Stimulated activated CD4-positive, alpha-beta T cell treated with anti-CD3 and anti-CD28 coated beads, Interleukin-2, amount 100 ng/mL, for 4 hours (primary cell): ENCODE measurements at places on chromosomes 5 and 9.

DNA sequence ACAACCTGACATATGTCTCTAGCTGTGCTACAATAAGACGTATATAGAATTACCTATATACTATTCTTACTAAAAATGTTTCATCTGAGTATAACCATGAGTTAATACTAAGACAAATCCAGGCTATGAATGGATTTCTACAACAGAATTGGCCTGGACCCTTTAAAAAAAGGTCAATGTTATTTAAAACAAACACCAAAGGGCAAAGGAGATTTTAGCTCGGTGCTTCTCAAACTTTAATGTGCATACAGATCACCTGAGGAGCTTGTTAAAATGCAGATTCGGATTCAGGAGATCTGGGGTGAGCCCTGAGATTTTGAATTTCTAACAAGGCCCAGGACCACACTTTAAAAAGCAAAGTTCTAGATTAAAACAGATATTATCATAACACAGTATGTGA lies 6.5 kb downstream of the TNFSF8 start:
- DNase-seq: no peak

GRCh38 chr9:6855860-6856259 lies 98.1 kb downstream of the KDM4C start:
- DNase-seq: no peak

- no peak for DNase-seq
These were observed 53.2 kb upstream of the TMEM171 start for GRCh38 chr5:73067213-73067612.

DNA sequence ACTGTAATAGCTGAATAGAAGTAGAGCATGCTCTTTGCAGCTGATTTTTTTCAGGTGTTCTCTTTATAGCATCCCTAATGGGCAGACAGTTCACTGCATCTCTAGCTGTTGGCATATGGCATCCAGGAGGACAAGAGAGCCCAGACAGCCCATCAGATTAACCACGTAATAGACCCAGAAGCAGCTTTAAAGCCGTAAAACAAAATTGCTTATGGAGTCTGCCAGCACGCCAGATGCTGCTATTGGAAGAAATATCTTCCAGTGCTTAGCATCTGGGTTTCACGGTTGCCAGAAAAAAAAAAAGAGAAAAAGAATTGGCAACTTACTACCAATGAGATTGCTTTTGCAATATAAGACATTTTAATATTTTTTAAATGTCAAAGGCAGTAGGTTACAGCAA lies 869.4 kb upstream of the NUDT12 start:
- no peak for DNase-seq

- DNase-seq: no peak
These were observed 81.6 kb downstream of the TMEM215 start for GRCh38 chr9:32864971-32865370.

- DNase-seq: no peak
These were observed 93.4 kb downstream of the PIP5K1B start for GRCh38 chr9:68798423-68798822.

GRCh38 chr5:177595026-177595585 lies 3.1 kb downstream of the TMED9 start:
- DNase-seq: no peak

GRCh38 chr9:22529426-22530199 lies 83.0 kb downstream of the DMRTA1 start:
- DNase-seq: no peak

- DNase-seq: no peak
These were observed 5.3 kb downstream of the FBXW2 start for GRCh38 chr9:120787933-120788332.

DNA sequence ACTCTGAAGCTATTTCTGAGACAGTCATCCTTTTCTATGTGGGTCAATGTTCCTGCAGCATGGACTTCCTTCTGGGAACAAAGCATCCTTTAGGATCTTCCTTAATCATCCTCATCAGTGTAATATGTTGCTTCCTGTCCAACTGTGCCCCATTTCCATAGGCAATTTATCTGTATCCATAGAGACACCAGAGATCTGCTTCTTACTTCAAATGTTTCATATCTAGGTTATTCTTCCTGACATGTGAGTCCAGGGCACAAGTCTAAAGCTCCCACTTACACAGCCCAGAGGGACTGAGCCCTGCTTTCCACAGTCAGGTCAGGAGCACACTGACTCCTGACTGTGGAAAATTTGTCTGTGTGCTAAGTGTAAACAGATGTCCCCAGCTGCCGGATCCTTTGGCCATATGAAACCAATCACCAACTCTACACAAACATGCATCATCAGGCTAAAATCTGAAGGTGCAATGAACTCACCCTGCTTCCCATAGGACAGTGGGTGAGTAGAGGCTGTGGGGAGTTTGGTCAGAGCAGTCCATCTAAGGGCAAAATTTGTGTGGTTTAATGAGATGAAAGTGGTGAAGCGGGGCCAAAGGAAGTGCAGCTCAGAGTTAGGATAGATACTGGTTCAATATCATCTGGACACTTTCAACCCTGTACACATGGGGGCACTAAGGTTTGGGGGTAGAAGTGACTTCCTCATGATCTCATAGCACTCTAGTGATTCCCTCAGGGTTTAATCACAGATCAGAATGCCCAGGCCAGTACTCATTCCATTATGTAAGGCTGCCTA lies 85.2 kb upstream of the TNC start:
- DNase-seq: no peak

DNA sequence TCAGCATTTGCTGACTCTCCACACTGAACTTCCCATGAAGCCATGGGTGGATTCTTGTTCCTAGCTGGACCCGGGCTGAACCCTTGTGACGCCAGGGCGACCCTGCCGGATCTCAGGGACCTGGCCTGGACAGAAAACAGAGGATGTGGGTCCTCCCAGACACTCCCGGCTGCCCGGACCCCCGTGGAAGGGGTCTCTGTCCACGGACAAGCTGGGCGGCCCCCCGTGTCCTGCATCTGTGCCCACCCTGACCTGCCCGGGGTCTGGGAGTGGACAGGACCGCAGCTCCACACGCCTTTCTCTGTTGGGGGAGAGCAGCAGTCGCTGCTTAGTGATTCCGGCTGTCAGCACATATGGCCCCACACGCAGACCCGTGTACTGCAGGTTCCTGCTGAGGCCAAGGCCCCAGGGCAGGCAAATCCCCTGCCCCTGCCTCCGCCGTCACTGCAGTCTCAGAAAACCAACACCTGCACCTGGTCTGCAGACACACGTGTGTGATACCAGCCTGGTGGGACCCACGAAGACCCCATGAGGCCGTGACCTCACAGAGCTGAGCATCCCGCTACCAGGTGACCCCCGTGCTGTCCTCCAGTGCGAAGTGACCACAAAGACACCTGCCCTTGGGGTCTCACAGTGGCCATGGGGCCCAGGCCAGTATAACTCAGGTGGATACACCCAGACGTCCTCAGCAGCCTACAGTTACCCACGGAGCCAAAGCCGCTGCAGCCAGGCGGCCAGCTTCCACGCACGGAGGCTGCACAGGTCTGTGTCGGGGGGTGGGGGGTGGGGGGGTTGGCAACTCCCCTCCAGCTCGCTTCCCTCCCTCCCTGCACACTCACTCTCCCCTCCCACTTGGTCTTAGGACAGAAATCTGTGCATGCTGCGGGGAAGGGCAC lies 50.6 kb downstream of the NKD2 start:
- no peak for DNase-seq

DNA sequence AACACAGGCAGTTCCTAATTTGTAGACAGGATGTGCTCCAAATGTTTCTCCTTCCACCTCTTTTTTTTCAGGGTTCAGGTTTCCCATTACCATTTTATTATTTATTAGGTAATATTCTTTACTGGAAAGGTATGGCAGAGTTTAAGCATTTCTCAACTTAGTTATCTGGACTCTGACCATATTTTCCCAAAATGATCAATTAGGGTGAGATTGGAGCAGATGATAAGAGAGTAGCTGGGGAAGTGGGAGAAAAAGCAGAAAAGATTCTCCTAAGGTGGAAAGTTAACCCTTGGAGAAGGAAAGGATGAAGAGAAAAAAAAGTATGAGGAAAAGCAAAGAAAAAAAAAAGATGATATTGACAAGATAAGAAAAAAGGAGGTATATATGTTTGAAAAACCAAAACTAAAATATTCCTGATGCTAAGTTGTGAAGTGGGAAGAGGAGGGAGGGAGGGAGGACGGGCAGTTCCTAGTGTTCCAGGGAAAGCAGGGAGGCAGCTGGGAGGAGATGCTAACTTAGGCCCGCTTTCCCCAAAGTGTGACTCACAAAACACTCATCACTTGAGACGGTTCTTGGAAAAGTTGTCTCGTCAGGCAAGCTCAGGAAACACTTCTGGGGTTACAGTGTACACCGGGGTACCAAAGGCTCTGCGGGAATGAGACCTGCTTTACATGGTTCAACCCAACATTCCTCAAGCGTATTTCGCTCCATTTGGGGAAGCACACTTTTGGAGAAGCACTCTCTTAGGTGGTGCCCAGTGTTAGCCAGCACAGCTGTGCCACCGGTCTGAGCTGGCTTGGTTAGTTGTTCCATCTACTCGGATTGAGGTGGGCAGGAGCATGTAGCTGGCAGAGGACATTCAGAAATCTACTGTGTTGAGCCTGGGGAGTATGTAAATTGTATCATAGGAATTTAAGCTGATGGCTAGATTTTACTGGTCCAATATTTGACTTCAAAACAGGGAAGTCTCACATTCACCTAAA lies 35.1 kb downstream of the B4GALT1 start:
- no peak for DNase-seq

DNA sequence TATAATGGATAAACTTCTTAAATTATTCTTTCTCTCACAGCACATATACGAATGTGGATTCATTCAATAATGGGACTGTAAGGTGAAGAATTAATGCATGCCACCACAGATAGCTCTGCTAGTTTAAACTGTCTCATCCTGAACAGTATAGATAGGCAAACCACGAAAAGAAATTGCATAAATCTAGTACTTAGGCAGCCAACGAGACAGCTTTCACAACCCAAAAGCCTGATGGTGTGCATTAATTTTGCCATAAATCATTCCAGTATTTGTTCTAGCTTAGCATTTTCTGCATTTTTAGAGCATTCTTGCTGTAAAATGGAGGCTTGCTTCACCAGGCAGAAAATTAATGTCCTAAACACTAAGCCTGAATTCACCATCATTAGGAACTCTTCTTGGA lies 834.2 kb upstream of the DMAC1 start:
- DNase-seq: no peak

- DNase-seq: no peak
These were observed 16.9 kb downstream of the DIMT1 start for GRCh38 chr5:62386824-62387223.

DNA sequence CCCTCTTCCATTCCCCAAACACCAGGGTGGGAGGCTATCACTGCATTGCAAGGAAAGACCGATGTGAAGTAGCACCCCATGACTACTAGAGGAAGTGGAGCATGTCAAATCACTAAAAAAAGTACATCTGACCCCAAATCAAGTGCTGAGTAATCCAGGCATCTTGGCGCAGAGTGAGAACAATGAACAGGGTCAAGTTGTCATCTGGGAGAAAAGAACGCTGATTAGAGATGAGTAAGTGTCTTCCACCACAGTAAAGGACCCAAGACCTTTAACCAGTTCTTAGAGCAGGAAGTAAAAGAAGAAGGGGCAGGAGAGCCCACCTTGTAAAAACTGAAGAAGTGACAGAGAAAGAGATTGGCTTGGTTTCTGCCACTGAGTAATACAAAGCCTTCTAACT lies 75.0 kb upstream of the RAD23B start:
- no peak for DNase-seq

GRCh38 chr5:159244163-159244562 lies 18.9 kb upstream of the UBLCP1 start:
- no peak for DNase-seq

DNA sequence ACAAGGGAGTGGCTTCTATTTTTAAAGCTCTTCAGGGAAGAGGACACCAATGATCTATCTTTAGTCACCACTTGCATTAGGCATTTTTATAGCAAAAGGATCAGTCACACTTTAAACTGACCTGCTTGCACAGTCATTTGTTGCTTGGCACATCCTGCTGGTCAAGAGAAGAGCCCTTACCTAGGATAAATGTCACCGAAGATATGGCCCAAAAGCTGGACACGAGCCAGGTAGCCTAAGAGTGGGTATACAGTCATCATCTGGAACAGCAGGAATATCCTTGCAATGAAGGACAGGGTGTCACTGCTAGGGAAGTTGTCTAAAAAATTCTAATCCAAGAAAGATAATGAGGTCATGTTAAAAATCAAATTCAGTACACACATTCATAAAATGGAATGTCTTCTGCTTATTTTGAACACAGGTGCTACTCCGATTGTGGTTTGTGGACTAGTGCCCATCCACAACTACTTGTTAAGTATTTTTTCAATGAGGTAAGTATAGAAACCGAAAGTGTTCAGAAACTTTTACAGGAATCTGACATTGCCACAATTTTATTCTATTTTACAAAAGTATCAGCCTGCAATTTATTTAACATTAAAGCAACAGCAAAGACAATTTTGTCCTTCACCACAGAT lies 78.4 kb downstream of the SLC38A9 start:
- no peak for DNase-seq

DNA sequence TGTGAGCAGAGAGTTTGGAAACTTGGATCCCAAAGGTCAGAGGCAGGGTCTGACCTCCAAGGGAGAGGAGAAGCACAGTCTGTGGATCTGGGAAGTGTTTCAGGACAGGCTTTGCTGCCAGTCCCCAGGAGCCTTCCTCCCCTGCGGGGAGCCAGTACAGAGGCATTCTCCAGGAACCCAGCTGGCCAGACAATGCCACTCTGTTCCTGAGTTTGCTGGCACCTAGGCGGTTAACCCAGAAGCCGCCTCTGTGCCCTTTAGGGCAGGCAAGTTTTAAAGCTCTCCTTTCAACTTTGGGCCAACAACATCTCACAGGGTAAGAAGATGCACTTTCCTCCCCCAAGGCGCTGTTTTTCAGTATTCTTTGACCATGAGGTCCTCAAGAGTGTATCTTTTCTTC lies 37.0 kb upstream of the FGF1 start:
- DNase-seq: no peak

GRCh38 chr9:135968083-135968476 lies 6.9 kb upstream of the UBAC1 start:
- DNase-seq: no peak

DNA sequence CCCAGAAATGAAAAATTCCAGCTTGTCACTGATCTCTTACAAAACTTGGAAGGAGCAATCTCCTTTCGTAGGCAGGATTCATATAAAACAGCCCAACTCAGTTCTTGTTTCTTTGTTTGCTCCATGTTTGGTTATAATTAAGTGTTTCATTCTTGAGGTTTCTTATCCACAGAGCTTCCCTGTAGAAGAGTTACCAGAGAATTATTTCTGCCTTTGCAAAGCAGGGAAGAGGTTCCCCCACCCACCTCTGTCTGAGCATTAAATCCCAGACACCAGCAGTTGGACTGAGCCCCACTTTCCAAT lies 34.1 kb upstream of the RAI14 start:
- no peak for DNase-seq

DNA sequence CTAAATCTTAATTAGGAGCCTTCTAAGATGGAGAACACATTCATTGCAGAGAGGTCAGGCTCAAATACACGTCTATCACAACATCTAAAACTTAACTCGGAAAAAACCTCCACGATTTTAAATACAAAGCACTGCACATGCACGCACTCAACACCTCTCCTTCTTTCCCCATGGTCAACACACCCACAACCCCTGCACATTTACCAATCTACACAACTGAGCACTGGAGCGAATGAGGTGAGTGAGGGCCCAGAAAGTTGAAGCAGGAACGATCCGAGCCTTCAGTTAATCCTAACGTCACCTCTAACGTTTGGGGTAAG lies 278 bp upstream of the NIPSNAP3A start:
- no peak for DNase-seq

GRCh38 chr5:142845402-142845921 lies 75.3 kb downstream of the ARHGAP26 start:
- DNase-seq: no peak
